ENCODE measurements at places on chromosomes 5 and 9.
A peak's percentile ranks its signal among the peaks of the same experiment; 100 is the strongest.

DNA sequence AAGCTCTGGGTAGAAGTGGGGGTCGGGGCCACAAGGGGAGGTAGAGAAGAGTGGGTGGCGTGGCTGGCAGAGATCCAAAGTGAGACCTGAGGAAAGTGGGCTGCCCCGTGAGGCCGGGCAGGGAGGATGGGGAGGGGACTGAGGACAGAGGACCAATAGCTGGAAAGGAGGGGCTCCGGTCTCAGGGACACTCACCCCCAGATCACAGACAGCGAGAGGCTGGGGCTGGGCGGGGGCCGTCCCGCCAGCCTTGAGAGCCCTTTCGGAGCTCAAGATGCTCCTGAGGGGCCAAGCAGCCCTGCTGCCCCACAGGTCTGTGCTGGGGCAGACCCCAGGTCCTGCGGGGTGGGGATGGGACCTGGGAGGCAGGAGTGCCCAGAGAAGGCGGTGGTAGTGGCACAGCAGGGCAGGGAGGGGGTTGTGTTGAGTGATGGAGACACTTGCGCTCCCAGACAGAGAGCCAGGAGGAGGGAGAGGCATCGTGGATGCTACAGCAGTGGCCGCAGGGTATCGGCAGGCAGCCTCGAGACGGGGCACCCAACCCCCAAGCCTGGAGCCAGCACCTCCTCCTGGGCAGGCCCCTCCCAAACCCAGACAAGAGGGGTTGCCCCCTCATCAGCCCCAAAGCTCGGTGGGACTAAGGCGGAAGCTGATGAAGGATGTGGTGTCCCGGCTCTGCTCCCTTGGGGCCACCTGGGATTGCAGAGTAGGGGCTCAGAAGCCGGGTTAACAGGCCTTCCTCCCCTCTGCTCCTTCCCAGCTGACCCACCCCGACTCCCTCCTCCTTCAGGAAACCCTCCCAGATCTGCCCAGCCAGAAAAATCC lies 3.4 kb downstream of the SARDH start:
- DNase-seq, result no peak

- no peak for DNase-seq
Measured at GRCh38 chr5:79112703-79113058, 1.1 kb downstream of the BHMT start.

DNA sequence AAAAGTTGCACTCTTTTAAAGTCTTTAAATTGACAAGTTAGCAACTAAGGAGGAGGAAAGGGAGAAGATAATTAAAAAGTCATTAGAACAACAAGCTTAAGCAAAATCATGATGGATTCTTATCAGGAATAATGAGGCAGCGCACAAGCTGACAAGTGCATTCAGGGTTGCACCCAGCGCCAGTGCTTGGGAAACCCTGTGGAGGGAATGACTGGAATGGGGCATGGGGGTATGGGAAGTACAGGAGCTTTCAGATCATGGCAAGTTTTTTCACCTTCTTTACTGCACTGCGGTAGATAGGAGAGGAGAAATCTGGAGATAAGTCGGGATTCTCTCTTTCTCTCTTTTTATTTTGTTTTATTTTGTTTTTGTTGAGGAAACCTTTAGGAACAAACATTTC lies 117.9 kb upstream of the CKMT2 start:
- DNase-seq, result no peak

DNA sequence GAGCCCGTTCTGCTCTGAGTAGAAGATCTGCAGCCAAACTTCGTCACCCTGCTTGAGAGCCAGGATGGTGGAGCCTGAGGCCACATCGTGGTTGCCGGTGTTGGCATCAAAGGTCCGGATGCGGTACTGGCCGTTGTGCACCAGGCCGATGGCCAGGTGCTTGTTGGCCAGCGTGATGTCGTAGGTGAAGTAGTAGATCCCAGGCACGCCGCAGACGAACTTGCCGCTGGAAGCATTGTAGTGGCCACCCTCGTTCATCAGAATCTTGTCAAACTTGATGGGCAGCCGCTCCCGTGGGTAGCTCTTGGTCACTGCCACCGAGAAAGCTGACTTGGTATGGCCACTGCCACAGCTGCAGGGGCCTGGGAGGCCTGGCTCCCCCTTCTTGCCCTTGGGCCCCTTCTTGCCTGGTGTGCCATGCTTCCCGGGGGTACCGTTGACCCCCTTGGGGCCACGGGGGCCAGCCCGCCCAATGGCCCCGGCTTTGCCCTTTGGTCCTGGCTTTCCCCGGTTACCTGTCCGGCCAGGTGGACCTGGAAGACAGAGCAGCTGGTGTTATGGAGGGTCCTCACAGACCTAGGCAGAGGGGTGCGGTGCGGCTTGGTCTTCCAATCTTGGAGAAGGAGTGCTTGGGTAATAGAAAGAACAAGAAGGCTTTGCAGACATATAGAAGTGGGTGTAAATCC lies 21.0 kb downstream of the C1QTNF2 start:
- no peak for DNase-seq

GRCh38 chr5:93587597-93588351 lies 4.8 kb downstream of the NR2F1 start:
- DNase-seq, result no peak

DNA sequence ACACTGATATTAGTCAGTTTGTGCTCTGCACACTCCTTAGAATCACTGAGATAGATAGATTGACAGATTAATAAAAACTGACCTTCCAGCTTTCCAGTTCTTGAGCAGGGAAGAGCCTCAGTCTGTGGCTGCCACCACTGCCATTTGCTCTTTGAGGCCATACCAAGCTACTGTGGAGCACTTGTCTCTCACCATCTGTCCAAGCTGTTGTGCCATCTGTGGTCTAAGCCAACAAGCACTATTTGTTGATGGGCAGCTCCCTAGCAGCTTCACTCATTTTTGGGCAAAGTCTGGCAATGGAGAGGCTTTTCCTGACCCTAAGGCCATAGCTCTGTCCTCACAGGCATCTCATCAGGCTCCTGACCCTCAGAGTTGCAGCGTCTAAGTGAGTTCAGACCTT lies 30.4 kb downstream of the HTR1A start:
- DNase-seq, result no peak

- no peak for DNase-seq
Measured at GRCh38 chr5:83777856-83778255, 57.2 kb upstream of the HAPLN1 start.

GRCh38 chr9:4812858-4813257 lies 20.1 kb downstream of the RCL1 start:
- no peak for DNase-seq

DNA sequence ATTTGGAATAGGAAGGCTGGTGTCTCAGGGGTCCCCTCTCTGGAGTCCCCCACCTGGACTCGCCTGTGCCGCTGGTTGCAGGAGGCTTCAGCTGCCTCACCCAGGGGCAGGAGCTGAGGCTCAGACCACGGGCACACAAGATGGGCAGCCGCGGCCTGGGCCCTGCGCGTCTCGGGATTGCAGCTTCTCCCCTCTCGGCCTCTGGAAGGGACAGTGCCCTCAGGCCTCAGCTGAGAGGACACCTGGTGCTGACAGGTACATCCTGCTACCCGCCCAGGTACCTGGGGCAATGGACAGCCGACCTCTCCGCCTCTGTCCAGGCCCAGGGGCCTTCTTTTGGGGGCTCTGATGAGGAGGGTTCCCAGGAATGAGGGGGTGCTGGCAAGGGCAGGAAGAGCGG lies 38.3 kb downstream of the UNC5A start:
- DNase-seq, result no peak

DNA sequence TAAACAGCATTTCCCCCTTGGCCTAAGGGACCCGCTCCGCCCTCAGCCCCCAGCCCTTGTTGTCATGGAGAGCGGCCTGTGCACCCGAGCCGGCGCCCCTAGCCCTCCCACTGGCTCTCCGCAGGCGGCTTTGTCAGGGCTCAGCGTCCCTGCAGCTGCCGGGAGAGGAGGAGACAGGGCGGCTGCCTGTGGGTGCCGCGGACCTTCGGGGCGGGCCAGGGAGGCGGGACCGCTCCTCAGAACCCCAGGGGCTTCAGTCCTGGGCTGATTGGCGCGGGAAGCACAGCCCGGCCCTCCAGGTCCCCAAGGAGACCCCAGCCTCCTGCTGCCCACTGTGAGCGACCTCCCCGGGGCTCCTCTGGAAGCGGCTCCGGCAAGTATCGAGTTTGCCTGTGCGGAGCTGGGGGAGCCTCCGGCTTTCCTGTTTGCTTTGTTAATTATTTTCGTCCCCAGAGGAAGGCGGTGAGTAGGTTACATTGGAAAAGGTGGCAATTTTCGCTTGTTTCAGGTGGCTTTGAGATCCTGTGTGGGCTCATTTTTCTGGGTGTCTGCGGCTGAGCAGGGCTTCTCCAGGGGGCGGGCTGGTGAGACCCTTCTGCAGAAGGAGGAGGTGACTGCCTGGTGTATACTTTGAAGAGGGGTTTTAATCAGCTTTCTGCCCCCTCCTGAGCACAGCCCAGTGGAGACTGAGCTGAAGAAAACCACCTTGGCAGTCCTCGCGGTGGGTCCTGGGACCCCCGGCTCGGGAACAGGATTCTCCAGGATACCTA lies at the start of gene FGD3:
Gene FGD3, plus strand, starts transcription at position 256 of the 770 bp plus-strand sequence. CDS start 28,734 bp downstream, outside the sequence.
- peak; percentile 47 for DNase-seq

DNA sequence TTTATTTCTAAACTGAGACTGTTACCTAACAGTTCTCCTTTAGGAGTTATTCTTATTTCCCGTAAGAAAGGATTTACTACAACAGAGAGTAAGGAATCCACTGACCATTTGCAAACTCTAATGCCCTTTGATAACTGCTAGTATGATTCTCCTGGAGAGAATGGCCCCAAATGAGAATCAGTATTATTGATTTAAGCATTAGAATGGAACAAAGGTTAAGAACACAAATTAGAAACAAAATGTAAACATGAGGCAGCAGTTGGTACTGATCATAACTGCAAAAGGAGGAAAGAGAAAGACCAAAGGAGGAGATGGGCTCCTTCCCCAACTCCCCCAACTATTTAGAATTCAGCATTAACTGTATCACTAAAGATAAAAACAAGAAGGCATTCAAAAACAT lies 30.7 kb downstream of the PSIP1 start:
- DNase-seq, result no peak

- DNase-seq, result peak; percentile 52
Measured at GRCh38 chr9:89523948-89524347, 26.0 kb upstream of the SEMA4D start.

DNA sequence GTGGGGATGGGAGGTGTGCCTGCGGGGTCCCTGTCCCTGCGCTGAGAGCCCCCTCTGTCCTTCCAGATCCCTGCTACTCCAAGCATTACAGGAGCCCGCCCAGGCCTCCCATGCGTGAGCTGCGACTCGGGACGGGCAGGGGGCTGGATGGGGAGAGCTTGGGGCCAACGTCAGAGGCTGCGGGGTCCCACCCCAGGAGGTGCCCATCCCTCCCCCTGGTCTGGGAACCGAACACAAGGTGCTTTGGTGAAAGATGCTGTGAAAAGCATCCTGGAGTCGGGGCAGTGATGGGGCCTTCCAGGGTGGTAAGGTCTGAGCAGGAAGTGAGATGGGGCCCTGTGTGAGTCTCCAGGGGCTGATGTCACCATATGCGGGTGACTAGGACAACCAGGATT lies 2.7 kb downstream of the LCN9 start:
- DNase-seq, result no peak

- no peak for DNase-seq
Measured at GRCh38 chr5:124867137-124867704, 120.8 kb upstream of the ZNF608 start.

DNA sequence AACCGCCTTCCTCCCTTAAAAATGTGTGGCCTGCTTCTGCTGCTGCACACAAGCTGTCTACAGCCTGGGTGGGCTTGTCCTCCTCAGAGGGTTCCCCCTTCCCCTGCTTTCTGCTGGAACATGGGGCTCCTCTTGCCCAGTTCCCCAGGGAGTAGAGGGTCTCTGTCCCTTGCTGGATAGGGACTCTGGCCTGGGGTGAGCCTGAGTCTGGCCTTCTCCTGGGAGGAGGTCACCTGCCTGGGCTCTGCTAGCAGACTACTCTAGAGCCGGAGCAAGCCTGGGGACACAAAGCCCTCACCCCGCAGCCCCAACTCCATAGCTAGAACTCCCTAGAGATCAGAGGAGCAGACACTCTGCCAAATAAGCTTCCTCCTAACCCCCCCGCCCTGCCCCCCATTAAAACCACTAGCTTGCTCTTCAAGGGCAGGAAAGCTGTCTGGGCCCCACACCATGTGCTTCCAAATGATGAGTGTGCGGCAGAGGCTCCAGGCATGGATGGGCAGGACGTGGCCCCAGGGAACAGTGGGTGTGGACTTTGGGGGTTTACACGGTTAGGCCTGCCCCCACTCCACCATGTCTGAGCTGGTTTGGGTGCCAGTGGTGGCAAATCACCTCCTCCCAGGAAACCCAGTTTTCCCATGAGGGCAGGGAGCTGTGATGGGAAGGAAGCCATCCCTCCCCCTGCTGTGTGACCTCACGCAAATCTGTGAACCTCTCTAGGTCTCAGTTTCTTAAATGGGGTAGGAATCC lies 10.0 kb downstream of the TCF7 start:
- DNase-seq, result no peak

DNA sequence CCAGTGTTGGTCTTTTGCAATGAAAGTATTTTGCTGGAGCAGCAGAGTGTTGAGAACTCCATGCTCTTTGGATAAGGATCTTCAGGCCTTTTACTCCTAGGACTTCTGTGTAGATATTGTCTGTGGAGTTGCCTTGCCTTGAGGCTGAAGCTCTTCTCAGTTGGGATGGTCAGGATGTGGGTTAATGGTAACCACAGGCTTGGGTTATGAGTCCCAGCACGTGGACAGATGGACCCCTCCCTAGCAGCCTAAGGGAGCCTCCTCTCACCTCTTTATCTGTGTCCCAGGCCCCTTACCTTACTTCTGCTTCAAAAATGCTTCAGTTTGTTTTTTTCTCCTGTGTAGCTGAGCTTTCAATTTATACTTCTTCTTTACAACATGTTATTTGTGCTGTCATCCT lies 109.9 kb downstream of the MEGF10 start:
- DNase-seq, result no peak

- DNase-seq, result no peak
Measured at GRCh38 chr5:115949096-115949495, 13.2 kb upstream of the LVRN start.

GRCh38 chr5:101543780-101544179 lies 640.7 kb upstream of the ST8SIA4 start:
- DNase-seq, result no peak

DNA sequence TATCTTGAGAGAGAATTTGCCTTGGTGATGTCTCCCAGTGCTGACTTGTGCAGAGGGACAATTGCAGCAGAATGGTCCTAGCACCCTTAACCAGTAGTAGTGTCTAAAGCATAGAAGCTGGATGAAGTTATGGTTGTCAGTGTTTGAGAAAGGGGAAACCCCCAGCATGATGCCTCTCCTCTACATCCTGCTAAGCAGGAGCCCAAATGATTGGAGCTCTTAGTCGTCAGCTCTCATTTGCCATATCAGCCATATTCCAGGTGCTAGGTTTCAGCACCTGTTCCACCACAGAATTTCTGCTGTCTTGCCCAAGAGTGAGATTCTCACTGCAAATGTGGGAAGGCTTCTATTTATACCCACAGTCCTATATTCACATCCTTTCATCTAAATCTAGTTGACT lies 43.7 kb upstream of the RFX3 start:
- no peak for DNase-seq

DNA sequence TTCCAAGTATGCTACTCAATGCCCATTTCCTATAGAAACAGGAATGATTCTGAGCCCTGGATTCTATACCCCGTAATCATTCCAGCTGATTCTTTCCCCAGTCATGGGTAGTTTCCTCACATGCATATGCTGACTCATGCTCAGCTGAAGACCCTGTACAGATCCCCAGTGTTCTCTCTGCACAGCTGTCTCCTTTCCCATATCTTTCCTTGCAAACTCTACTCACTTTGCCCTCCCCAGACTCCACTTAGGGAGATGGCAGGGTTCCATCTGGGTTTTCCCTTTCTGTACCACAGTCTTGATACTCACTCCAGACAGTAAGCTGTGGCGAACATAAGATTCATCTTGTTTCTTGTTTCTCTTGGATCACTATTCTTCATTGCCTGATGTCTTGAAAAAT lies 357.6 kb downstream of the RAB3C start:
- no peak for DNase-seq

- DNase-seq, result no peak
Measured at GRCh38 chr5:4532705-4533080, 607.4 kb upstream of the ADAMTS16 start.

Measured in activated effector memory CD4-positive, alpha-beta T cell treated with Interleukin-2 at 50 U/mL for 16 hours (primary cell).